Frontal cortex (tissue), 4 donors: ENCODE measurements at places on chromosomes 7 and 10.

DNA sequence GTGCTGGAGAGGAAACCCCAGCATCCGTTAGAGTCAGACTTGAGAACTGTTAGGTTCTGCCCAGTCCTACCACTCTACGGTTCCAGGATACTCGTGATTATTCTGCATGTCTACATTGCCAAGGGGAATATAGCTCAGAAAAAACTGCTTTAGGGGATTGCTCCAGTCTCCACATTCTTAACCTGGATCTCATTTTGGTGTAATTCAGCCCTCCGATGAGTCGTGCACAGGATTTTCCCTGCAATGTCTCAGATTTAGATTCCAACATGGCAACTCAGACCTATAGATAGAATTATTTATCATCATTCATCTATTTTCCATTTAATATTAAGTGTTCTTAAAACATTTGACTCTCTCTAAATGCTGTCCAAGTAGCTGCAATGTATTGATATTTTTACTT lies 121.1 kb upstream of the ZEB1 start:
- no peak for DNase-seq

DNA sequence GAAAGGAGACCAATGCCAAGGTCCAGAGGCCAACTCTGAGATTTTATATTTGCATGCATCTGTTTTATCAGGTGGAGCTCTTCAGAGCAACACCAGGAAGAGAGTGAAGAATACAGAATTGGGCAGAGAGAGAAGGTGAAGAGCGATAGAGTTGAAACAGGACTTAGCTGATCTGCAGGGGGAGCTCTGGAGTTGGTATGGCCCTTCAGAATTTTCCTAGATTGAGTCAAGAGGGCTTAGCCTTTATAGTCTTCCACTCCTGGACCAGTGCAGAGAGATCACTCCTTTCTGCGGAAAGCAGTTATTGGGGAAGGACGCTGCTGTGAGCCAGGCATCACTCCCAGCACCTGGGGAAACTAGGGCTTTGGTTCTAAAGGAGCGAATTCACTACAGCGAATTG lies 105.0 kb upstream of the DGKB start:
- DNase-seq, result no peak

GRCh38 chr7:157445246-157445955 lies 108.6 kb downstream of the DNAJB6 start:
- no peak for DNase-seq

DNA sequence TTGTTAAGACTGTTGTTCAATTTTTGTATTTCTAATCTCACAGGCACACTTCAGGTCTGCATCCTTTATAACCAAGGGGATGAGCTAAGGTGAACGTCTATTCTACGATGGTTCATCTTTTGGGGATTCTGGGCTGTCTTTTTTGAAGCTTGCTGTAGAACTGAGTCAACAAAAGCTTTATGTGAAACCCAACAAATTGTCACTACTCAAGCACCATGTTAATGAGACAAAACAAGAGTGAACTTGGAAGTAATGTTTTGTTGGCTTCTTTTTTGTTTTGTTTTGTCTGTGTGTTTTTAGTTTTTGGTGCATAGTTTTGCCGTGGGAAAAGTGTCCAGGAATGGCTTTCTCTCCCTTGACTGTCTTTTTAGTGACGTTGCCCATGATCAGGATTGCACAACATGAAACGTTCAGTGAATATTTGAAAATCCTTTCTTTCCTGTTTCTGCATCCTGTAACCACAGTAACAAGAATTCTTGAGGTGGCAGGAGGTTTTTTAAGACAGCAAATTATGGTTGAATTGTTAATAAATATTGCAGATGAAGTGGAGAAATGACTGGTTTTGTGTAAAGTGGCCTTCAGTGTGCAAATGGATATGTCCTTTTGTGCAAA lies 65.6 kb downstream of the WIPF3 start:
- no peak for DNase-seq

GRCh38 chr10:68697106-68697505 lies 23.9 kb upstream of the CCAR1 start:
- no peak for DNase-seq

DNA sequence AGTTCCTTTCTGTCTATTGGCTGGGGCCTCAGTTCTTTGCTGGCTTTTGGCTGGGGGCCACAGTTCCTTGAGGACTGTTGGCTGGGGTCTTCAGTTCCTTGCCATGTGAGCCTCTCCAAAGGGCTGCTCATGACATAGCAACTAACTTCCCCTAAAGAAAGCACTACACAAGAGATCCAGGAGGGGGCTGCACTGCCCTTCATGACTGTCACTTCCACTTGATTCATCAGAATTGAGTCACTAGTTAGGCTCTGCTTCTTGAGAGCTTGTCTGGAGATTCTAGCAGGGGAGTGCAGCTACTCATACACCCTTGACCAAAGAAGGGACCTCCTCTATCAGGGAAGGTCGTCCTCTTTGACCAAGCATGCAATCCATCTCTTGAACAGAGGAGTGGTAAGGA lies 38.0 kb upstream of the MKX start:
- no peak for DNase-seq

DNA sequence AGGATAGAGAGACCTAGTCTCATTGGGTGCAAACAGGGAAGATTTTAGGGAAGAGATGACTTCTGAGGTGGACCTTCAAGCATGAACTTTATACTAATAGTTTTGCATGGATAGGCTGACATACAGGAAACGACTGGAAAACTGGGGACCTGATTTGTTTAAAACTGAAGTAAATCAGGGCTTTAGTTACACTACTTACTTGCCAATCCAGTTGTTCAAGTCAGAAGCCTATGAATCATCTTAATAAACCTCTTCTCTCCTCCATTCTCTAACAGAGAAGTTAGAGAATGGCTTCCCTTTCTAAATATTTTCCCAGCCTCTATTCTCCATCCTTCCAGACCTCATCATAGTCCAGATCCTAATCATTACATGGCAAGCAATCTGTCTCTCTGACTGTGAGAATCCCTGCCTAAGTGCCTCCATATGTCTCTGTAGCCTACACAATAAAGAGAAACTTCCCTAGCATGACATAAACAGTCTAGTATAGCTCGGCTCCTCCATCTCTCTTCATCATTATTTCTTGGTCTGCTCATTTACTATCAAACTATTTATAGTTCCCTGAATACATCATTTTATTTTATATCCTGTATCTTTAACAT lies 55.8 kb downstream of the PRKG1 start:
- no peak for DNase-seq

DNA sequence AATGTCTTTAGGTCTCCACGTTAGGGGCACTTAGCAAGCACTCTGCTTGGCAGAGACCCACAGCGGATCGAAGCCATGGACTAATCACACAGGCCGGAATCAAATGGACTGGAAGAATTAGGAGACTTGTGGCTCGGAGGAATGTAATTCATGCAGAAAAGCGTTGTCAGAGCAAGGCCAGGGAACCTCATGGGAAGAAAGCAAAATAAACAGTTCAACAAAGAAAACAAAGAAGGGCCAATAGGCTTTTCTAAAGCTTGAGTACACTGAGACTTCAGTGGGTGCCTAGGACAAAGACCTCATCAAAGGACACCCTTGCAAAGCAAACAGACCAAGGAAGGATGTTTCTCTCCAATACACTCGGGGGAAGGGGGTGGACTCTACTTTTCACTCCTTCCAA lies 171.1 kb downstream of the GLI3 start:
- DNase-seq, result no peak

DNA sequence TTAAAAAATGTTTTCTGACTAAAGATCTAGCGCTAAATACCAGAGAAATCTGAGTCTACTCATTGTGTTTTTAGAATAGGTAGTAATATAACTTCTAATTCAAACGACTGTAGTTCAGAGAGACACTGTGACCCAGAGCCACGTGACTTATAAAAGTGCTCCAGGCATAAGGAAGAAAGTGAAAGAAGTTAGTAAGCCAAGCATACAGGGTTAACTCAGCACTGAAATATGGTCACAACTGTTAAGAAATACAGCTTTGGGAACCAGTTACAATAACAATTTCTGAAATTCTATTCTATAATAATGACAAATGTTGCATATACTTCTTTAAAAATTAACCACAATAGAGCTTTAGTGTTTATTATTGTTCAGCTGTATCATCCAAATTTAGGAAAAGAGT lies 119.1 kb downstream of the TFEC start:
- DNase-seq, result no peak

- no peak for DNase-seq
These were observed 12.8 kb upstream of the NDST2 start for GRCh38 chr10:73824146-73824725.

- no peak for DNase-seq
These were observed 3.4 kb downstream of the EVX1 start for GRCh38 chr7:27245798-27246691.

DNA sequence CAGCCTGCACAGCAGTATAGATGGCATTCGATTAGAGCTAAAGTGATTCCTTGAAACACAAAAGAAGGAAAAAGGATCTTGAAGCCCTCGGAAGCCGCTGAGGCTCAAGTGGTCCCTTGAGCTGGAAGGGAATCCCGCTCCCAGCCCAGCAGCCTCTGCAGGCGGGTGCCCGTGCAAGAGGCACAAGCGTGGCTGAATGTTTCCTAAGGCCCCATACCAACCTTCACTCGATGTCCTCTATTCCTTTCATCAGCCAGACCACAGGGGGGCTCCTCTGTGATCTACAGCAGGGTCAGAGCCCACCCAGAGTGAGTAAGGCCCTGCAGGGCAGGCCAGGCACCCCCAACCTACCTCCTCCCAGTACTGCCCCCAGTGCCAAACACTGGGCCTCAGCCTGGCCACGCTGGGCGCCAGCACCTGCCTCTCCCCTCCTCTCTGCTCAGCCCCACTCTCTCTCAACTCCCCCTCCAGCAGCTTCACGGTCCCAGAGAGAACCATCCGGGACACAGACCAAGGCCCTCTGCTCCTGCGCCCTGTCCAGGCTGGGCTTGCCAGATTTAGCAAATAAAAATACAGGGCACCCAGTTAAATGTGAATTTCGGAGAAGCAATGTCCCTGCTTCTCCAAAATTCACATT lies 30.5 kb downstream of the EBF3 start:
- DNase-seq, result no peak

GRCh38 chr10:34003561-34003960 lies 669.1 kb upstream of the NRP1 start:
- DNase-seq, result no peak

- DNase-seq, result no peak
These were observed 8.9 kb downstream of the CALY start for GRCh38 chr10:133327651-133328357.

DNA sequence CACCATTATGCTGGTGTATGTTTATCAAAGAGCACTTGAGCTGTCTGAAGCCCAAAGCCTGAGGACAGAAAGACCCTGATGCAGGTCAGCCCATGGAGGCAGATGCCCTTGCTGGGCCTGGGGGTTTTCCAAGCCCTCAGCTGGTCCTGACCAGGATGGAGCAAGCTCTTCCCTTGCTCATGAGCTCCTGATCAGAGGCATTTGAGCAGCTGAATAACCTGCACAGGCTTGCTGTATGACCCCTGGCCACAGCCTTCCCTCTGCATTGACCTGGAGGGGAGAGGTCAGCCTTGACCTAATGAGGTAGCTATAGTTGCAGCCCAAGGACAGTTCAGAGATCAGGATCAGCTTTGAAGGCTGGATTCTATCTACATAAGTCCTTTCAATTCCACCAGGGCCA lies 13.0 kb downstream of the AQP1 start:
- DNase-seq, result no peak

GRCh38 chr10:111203615-111204014 lies 126.8 kb downstream of the ADRA2A start:
- peak; percentile 8 for DNase-seq

DNA sequence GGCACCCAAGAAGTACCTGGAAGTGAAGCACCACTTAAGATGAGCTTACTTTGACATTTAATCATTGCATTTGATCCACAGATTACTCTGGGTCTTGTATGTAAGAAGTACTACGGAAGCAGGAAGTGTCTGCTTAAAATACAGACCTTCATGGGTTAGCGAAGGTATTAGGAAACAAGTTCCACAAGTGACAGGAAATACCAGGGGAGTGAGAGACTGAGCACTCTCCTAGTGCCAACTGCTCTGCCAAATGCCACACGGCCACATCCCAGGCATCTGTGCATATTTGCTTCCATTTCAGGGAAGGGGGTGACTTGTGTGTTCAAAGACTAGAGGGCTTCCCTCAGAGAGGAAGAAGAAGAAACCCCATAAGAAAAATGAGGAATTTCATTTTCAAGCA lies 57.2 kb upstream of the ANK3 start:
- no peak for DNase-seq

GRCh38 chr7:115693779-115694178 lies 336.8 kb downstream of the TFEC start:
- DNase-seq, result no peak

DNA sequence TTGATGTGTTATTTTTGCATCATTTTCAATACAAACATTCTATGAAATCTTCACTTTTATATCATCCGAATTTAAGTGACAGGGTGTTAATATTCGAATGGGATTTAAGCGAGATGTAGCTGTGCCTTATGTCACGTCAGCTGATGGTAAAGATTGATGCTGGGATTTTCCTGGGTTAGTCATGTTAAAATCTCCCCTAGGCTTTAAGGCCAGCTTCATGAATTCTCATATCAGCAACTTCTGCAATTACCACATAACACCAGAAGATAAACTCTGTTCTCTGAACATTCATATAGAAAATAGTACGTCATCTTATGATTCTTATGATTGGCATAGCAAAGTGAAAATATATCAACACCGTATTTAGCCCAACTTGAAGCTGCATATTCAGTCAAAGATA lies 669.2 kb downstream of the PCDH15 start:
- DNase-seq, result no peak

- no peak for DNase-seq
These were observed 203.8 kb upstream of the SH2B2 start for GRCh38 chr7:102082693-102083368.

GRCh38 chr7:41038211-41038610 lies 664.7 kb downstream of the INHBA start:
- DNase-seq, result no peak

- no peak for DNase-seq
These were observed 63.7 kb downstream of the LARP4B start for GRCh38 chr10:867807-868206.

DNA sequence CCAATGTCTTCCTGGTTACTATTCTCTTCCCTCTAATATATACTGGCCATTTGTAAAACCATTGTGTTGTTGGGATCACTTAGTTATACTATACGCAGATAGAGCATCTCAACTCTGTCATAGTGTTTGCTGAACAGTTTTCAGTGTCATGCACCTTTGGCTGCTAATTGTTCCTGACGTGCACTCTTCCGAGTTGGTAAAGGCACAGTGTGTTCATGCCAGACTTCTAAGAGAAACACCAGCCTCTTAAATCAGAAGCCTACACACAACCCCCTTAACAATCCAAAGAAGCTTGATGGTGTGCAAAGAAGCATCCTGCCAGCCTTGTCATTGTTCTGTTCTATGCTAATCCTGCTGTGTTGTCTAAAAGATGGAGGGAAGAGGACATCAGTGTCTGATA lies 131.1 kb downstream of the MAPK8 start:
- DNase-seq, result no peak
